Fibroblast of lung (primary cell): ENCODE measurements at places on chromosomes 1 and 21. TPM values are rescaled to one million over a fixed set of nuclear protein-coding genes. Genes with fewer than 3 reads are reported as not detected.

TNFSF18 gene
- 0.33 and 0.77 TPM in 2 replicates for total RNA-seq

GRCh38 chr1:150178548-150178947 lies 28.8 kb downstream of the PLEKHO1 start:
- no peak for DNase-seq

- peak; percentile 54 for DNase-seq
Observed at GRCh38 chr1:27045973-27046558, 33.4 kb upstream of the TENT5B start.

DNA sequence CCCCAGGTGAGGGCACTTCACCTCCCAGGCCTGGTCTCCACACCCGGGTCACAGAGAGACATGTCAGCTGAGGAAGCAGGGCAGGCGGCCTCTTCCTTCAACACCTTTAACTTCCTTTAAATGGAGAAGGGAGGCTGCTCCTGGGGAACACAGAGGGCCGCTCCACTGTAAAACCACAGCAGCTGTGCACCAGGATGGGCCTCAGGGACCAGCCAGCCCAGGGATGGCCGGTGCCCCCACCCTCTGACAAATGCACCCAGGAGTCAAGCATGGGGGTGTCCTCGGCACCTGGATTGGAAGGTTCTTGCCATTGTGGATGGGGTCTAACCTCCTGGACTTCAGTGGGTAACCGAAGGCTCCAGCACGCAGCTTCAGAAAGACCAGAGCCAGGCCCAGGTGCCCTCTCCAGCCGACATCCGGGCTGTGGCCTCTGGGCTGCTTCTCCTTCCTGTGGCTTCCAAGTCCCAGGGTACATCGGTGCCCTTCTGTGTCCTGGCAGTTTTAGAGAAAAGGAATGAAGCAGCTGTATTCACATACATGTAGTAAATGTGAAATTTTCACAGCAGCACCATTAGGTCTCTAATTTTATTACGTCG lies 121.7 kb upstream of the COL6A1 start:
- DNase-seq, result no peak

- DNase-seq, result no peak
Observed at GRCh38 chr1:46580140-46580903, 23.7 kb downstream of the MKNK1 start.

DNA sequence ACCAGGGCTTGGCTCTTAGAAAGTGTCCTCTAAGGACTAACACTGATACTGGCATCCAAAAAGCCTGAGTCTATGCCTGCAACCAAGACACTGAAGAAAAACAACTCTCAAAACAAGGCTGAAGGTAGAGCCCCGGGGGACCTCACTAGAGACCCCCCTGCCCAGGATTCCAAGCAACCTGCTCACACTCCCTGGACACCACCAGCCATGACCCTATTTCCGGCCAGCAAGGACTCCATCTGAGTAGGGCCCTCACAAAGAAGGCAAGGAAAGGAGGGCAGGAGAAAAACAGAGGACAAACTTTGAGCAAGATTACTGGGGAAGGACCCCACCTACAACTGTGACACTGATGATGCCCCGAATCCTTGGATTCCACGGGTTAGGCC lies 343.1 kb downstream of the NPHP4 start:
- DNase-seq, result no peak
